ENCODE measurements at places on chromosomes 2 and 18.

- no peak for DNase-seq
Measured at GRCh38 chr2:117833911-117834310, 19.4 kb downstream of the DDX18 start.

DNA sequence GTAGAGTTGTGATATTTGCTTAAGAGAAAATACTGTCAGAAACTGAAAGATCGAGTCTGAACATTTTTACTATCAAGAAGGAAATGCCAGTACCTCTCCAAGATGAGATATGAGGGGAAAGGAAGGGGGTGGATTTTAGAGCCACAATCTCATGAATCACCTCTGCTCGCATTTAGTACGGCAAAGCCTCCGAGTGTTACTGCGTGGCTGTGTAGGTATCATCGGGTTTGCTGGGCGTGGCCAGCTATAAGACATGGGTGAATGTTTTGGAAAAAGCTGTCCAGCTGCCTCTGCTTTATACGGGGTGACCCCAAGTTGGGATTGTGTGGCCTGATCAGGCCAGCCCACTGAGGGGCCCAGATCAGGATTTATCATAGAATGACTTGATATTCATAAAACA, 826.4 kb downstream of the SOCS6 start:
- peak; percentile 24 for DNase-seq

GRCh38 chr2:203751685-203752271, 45.3 kb downstream of the CD28 start:
- no peak for DNase-seq

DNA sequence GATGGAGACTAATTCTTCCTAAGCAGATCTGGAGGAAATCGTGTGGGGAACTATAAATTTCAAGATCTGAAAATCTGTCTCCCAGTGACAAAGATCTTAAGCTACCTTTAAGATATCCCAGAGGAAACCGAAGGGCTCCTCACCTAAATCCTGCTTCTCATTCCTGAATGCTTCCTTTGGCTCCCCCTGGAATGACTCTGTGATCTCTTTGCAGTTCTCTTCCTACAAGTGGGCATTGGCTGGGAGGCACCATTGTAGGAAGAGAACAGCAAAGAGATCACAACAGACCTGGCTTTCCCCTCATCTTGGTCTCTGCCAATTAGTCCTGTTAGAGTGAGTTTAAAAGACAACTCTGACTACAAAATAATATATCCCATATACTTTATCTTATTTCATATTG, 70.0 kb upstream of the KCNH7 start:
- no peak for DNase-seq

- DNase-seq, result no peak
Measured at GRCh38 chr2:162126111-162126519, 25.9 kb downstream of the GCG start.

GRCh38 chr18:61742565-61743429, 150.0 kb downstream of the RNF152 start:
- no peak for DNase-seq

- DNase-seq, result no peak
Measured at GRCh38 chr18:40109252-40110049, 1845.6 kb upstream of the PIK3C3 start.

DNA sequence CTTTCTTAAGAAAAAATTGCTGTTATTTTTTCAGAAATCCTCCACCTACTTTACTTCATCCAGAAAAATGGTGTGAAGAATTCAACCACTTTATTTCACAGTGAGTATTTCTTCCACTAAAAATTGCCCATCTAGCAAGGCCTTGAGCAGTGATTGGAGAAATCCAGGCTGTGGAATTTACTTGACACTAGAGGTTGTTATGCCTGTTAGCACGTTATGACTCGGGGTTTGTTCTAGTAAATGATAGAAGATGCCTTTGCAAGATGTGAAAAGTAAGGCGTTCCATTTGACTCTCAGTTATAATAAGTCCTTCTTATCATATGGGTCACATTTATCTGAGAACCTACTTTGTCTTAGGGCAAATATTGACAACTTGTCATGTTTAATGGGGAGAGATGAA, 157.4 kb downstream of the MYO3B start:
- no peak for DNase-seq

DNA sequence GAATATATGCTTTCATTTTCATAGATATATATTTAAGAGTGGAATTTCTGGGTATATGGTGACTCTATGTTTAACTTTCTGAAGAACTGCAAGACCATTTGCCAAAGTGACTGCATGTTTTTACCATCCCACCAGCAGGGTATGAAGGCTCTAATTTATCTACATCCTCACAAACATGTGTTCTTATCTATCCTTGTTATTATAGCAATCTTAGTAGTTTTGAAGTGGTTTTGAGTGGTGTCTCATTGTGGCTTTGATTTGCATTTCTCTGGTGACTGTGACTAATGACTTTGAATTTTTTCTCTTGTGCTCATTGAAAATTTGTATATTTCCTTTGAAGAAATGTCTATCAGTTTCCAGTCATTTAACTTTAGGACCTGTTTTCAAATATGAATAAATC, 310.2 kb upstream of the NRP2 start:
- no peak for DNase-seq

- DNase-seq, result no peak
Measured at GRCh38 chr18:35982409-35983114, 10.1 kb downstream of the RMP24 start.

DNA sequence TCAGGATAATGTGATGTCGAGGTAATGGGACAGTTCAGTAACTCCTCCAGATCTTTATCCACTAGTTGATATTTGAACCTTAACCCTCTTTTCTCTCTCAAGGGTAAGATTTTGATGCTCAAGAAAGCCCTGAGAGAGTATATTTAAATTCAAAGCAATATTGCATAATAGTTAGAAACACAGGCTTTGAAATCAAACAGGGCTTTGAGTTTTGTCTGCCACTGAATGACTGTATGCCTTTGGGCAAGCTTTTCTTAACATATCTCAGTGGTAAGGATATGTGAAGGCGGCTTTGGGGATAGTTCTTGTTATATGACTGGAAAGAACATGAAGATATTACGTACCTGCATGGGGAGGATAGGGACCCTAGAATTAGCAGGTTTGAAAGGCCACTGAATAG, 11.1 kb downstream of the ITPRID2 start:
- DNase-seq, result no peak

All from left hindlimb (tissue), 1 donor.